ENCODE measurements at places on chromosomes 5 and 9.

GRCh38 chr5:112418659-112419163 lies 366 bp downstream of the EPB41L4A start:
- DNase-seq, result no peak

DNA sequence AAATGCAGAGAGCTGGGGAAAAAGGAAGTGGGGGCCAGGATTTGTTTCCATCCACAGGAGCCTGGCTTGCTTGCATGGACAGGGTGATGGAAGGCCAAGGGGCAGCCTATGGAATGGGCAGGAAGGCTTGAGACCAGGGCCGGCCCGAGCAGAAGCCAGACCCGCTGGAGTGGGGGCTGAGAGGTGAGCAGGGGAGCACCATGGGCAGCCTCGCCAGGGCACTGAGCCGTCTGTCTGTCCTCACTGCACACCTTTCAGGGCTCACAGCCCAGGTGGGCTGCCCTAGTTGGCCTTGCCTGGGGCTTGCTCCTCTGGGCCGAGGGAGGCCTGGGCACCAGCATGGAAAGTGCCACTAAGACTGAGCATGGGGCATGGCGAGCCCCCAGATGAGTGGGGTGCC lies 58.6 kb upstream of the CNOT6 start:
- DNase-seq, result no peak

DNA sequence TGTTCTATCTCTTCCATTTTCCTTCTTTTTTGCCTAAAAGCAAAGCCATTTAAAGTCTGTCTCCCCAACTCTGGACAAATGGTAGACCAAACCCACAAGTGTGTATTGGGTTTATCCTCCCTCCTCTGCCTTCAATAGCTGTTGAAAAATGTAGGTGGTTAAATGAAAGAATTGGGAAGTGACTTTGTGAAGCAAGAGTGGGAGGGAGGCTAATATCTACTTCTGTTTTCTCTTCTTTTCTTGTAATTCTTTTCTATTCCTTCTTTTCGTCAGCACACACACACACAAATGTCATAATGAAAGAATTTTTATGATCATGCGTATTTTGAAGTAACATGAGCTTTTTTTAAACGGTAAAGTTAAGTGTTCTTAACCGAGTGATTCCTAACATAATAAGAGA lies 3.8 kb downstream of the CCDC152 start:
- no peak for DNase-seq

- no peak for DNase-seq
Measured at GRCh38 chr5:132394667-132395259, 25.3 kb downstream of the SLC22A5 start.

DNA sequence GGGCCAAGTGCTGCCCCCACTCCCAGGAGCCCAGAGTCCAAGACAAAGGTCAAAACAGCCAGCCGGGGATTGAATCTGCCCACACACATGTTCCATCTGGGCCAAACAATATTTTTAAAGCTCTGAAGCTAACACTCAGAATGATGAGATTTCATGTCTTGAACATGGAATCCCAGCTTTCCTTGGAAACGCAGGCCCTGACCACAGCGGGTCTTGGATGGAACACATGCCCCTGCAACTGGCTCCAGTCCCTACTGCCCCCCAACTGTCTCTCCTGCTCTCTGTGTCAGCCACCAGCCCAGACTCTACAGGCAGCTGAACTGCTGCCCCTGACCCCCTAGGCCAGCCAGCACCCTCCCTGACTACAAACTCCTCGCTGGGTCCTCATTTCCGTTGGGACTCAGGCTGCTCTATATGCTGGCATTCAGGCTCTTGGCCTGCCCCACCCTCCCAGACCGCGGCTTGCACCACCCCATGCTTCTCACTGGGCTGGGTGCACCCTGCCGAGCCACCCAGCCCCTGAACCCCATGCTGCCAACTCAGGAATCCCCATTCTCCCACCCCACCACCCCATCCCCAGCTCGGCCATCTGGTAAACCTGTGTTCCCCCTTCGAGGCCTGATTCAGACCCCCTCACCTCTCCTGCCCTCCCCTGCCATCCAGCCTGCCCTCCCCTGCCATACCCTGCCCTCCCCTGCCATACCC lies 71.7 kb downstream of the ADAMTS2 start:
- DNase-seq, result no peak
